ENCODE measurements at places on chromosomes 5 and 9. TPM values are rescaled to one million over a fixed set of nuclear protein-coding genes. Genes with fewer than 3 reads are reported as not detected.

TMEFF1 gene
- 0.13 TPM for total RNA-seq

ACSL6 gene
- total RNA-seq = 0.13 TPM

DNA sequence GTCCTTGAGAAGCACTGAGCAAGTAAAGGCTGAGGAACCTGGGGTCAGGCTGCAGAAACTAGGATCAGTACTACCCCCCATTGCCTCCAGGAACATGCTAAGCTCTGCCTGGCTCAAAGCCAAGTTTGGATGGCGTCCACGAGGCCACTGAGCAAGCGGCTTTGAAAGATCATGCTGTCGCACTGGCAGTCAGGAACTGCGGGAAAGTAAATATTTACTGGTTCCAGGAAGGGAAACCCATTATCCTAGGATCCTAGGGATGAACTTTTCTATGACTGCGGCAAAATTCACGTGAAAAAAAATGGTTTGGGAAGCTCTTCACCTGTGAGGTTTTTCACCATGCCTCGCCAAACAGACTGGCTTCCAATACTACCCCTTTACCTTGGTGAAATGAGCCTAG lies 75.3 kb upstream of the PJA2 start:
- no peak for DNase-seq

DNA sequence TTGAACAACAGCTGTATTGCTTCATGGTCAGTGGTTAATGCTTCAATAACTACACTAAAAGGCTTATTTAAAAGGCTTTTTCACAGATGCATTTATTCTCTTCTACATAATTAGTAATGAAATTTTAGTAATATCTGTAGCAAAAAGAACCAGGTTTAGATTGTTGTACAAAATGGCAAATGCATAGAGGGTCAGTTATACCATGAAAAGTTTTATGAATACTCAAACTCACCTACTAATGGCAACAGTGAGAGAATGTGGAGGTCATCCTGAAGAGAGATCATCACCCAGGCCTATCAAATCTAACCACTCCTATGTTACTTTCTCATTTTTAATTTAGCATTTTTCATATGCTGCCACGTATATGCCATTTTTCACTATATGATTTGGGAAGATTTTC lies 444.3 kb upstream of the CDH9 start:
- no peak for DNase-seq

GRCh38 chr5:2007878-2008501 lies 125.3 kb upstream of the IRX4 start:
- no peak for DNase-seq

- DNase-seq = peak; percentile 49
Observed at GRCh38 chr5:59115345-59115744, 532.5 kb downstream of the RAB3C start.

- no peak for DNase-seq
Observed at GRCh38 chr5:110269478-110270142, 456.9 kb downstream of the TMEM232 start.

- DNase-seq = no peak
Observed at GRCh38 chr5:150655221-150655620, 5.8 kb upstream of the MYOZ3 start.

GRCh38 chr9:120692901-120693699 lies 21.2 kb downstream of the MEGF9 start:
- no peak for DNase-seq

- DNase-seq = no peak
Observed at GRCh38 chr9:27340961-27341511, 44.1 kb upstream of the EQTN start.

- no peak for DNase-seq
Observed at GRCh38 chr5:167713896-167714295, 577.5 kb upstream of the WWC1 start.

- peak; percentile 57 for DNase-seq
Observed at GRCh38 chr5:154356020-154356655, 89.7 kb upstream of the SAP30L start.

- DNase-seq = no peak
Observed at GRCh38 chr5:74946471-74946870, 80.3 kb upstream of the FAM169A start.

- no peak for DNase-seq
Observed at GRCh38 chr9:2704504-2704903, 12.8 kb upstream of the KCNV2 start.

GRCh38 chr5:7886849-7887475 lies 18.0 kb downstream of the MTRR start:
- peak; percentile 53 for DNase-seq

Measured in bronchial epithelial cell (primary cell).